Prostate gland (tissue), 2 donors: ENCODE measurements at places on chromosomes 3 and 15. TPM values are rescaled to one million over a fixed set of nuclear protein-coding genes. Genes with fewer than 3 reads are reported as not detected.

GRCh38 chr3:65094723-65095122, 406.9 kb upstream of the ADAMTS9 start:
- no peak overlapping the region for H3K27ac ChIP-seq
- H3K4me1 ChIP-seq, result no peaks in the 10 kb centered on the region
- H3K27me3 ChIP-seq, result no peaks in the 10 kb centered on the region
- DNase-seq, result no peak
- H3K4me3 ChIP-seq, result no peak overlapping the region
- no peaks in the 10 kb centered on the region for H3K36me3 ChIP-seq

The NRG4 gene
- total RNA-seq, result 3.5 TPM

GRCh38 chr3:195522254-195523023, 20.7 kb downstream of the PPP1R2 start:
- no peak overlapping the region for H3K4me3 ChIP-seq
- no peaks in the 10 kb centered on the region for H3K4me1 ChIP-seq
- H3K27ac ChIP-seq, result no peak overlapping the region

GRCh38 chr3:177538750-177539730, 341.8 kb upstream of the TBL1XR1 start:
- H3K27ac ChIP-seq, result no peak overlapping the region
- DNase-seq, result peak; percentile 33
- H3K27me3 ChIP-seq, result no peaks in the 10 kb centered on the region
- H3K4me3 ChIP-seq, result no peak overlapping the region
- H3K4me1 ChIP-seq, result no peaks in the 10 kb centered on the region
- H3K36me3 ChIP-seq, result no peaks in the 10 kb centered on the region

- H3K27me3 ChIP-seq, result no peaks in the 10 kb centered on the region
- DNase-seq, result no peak
- no peaks in the 10 kb centered on the region for H3K36me3 ChIP-seq
- H3K4me3 ChIP-seq, result no peak overlapping the region
- H3K27ac ChIP-seq, result no peak overlapping the region
These were observed 7.2 kb downstream of the HERC1 start for GRCh38 chr15:63826528-63826927.

DNA sequence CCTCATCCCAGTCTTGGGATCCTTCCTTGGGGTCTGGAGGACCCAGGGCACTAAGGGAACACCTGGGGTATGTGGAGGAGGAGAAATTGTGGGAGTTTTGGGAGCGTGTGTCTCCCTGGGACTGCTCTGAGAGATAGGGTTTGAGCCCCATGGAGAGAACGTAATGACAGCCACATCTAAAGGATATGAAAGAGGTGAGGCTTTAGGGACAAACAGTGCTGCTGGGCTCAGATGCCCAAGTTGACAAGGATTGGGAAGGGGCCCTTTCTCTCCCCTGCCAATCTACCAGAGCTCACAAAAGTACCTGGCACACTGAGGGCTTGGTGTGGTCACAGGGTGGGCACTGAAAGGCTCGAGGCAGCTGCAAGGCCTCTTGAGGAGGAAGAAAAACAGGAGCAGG, 13.3 kb upstream of the STARD5 start:
- H3K4me3 ChIP-seq, result no peak overlapping the region
- DNase-seq, result no peak
- peaks cover 4% of the 10 kb centered on the region for H3K4me1 ChIP-seq
- H3K27me3 ChIP-seq, result no peaks in the 10 kb centered on the region
- H3K27ac ChIP-seq, result no peak overlapping the region

- H3K36me3 ChIP-seq, result no peaks in the 10 kb centered on the region
- H3K4me1 ChIP-seq, result no peaks in the 10 kb centered on the region
- no peak for DNase-seq
- H3K27ac ChIP-seq, result no peak overlapping the region
These were observed 19.6 kb upstream of the SEC13 start for GRCh38 chr3:10340476-10340875.

DNA sequence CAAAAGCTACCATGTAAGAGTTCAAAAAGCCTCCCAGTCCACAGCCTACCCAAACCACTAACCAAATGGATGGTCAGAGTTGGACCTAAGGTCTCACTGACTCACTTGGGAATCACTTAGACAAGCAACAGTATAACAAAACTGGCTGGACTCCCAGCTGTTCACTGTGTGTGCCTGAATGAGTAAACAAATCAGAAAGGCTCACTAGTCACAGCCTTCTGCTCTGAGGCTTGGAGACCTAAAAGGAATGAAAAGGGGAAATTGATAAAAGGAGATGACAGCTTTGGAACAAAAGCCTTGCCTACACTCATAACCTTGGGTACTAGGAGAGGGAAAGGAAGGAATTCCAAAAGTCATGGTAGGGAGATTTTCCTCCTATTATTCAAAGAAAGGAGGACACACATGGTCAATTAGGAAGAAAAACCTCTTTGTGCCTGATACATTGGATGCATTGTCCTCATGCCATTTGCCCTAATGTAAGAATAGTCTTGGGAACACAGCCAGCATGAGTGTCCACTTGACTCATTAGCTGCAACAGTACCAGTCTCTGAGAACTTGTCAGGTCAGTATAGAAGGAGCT, 92.3 kb downstream of the FRMD5 start:
- no peaks in the 10 kb centered on the region for H3K36me3 ChIP-seq
- peak overlapping the region; percentile 50 for H3K27ac ChIP-seq
- DNase-seq, result peak; percentile 63
- H3K4me1 ChIP-seq, result no peaks in the 10 kb centered on the region
- no peak overlapping the region for H3K4me3 ChIP-seq

The SERPINI2 gene
- not detected for total RNA-seq

- H3K27me3 ChIP-seq, result no peaks in the 10 kb centered on the region
- no peak for DNase-seq
These were observed 381.1 kb upstream of the CNTN4 start for GRCh38 chr3:1717524-1717923.
